Pericardium fibroblast (primary cell): ENCODE measurements at places on chromosomes 1 and 21. TPM values are rescaled to one million over a fixed set of nuclear protein-coding genes. Genes with fewer than 3 reads are reported as not detected.

KIF21B gene
- total RNA-seq: 0.09 and 0.12 TPM in 2 replicates

C1orf226 gene
- 0.77 and 1.8 TPM in 2 replicates for total RNA-seq

PCAT6 gene
- 3.8 TPM in 1 of 2 replicates, not detected in the other for total RNA-seq

ASCL5 gene
- not detected in 2 replicates for total RNA-seq

RGS8 gene
- total RNA-seq: under 0.01 TPM in 1 of 2 replicates, not detected in the other

OR6K2 gene
- total RNA-seq: not detected in 2 replicates

WDR64 gene
- total RNA-seq: not detected in 2 replicates

SPRR2A gene
- not detected in 2 replicates for total RNA-seq

CLEC20A gene
- total RNA-seq: not detected in 2 replicates

SLFNL1 gene
- total RNA-seq: 0.17 and 0.58 TPM in 2 replicates

SMIM34 gene
- total RNA-seq: 0.43 TPM in 1 of 2 replicates, not detected in the other

SYPL2 gene
- total RNA-seq: 0.23 and 1.4 TPM in 2 replicates

C2CD2 gene
- total RNA-seq: 9.1 and 10.4 TPM in 2 replicates

FAM78B gene
- 0.12 and 2.8 TPM in 2 replicates for total RNA-seq

ZBTB18 gene
- total RNA-seq: 1.9 and 7.0 TPM in 2 replicates

NUP210L gene
- under 0.01 TPM in 1 of 2 replicates, not detected in the other for total RNA-seq

NOS1AP gene
- total RNA-seq: 2.0 TPM in 1 of 2 replicates, not detected in the other

ADAMTS5 gene
- total RNA-seq: 4.4 and 17.4 TPM in 2 replicates

TRIM67 gene
- total RNA-seq: 0.09 and 0.35 TPM in 2 replicates

LMX1A gene
- not detected in 2 replicates for total RNA-seq

TNFRSF1B gene
- 5.0 and 7.8 TPM in 2 replicates for total RNA-seq

OR2T29 gene
- total RNA-seq: not detected in 2 replicates

ERRFI1 gene
- 179 and 215 TPM in 2 replicates for total RNA-seq

PGBD5 gene
- total RNA-seq: under 0.01 TPM in 2 replicates

CCDC18 gene
- 2.8 and 4.1 TPM in 2 replicates for total RNA-seq
